ENCODE measurements at places on chromosomes 2 and 18. TPM values are rescaled to one million over a fixed set of nuclear protein-coding genes. Genes with fewer than 3 reads are reported as not detected.

The ACMSD gene
- not detected for polyA plus RNA-seq

The ATAD2B gene
- 2.8 TPM for polyA plus RNA-seq

The DNAJC5G gene
- polyA plus RNA-seq: 1.8 TPM

The ABCG8 gene
- polyA plus RNA-seq: not detected

The SIX3 gene
- not detected for polyA plus RNA-seq

The FAP gene
- 0.88 TPM for polyA plus RNA-seq

The APCDD1 gene
- 10.4 TPM for polyA plus RNA-seq

Measured in heart left ventricle (tissue), 16 donors.